ENCODE measurements at places on chromosomes 11 and 22. TPM values are rescaled to one million over a fixed set of nuclear protein-coding genes. Genes with fewer than 3 reads are reported as not detected.

DNA sequence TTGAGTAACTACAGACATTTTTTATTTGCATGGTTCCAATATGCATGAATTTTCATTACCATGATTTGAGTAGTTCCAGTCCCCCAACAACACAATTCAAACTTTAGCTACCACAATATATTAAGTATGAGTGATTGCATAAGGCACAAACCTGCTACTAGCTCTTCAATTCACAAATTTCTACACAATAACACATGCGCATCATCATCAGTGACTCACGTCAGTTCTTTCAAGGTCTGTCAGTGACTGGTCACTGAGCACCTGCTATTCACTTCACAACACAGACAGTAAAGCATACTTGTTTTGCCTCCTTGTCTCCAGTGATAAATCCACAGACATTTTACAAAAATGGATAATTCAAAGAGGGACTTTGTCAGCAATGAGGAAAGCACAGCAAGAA lies 435.1 kb upstream of the CCDC90B start:
- no peak for DNase-seq

The LRRC51 gene
- 1.5 TPM for total RNA-seq

DNA sequence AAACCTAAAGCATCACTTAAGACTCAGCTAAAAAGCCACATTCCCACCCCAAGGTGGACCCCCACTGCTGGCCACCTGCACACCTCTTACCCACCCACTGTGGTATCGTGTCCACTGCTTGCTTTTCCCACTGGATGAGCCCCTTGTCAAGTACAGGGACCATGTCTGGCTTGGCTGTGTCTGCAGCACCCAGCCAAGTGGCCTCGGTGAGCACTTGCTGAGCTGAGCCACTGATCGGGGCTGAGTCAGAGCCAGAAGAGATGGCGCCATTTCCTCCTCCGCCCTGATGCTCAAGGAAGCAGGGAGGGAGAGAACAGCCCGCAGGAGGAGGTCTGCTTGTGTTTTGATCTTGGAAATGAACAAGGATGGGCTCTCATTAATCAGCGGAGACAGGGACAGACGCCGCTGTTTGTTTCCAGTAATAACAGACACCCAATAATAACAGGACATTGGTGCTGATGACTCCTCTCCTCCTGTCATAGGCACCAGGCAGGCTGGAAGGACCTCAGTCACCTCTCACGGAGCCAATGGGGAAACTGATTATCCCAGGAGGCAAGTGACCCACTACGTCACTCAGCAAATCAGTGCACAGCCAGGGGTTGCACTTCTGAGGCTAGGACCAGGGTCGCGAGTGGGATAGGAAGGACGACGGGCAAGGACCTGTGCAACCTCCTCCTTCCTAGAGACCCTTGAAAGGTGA lies 85.2 kb upstream of the RTL6 start:
- DNase-seq: no peak

DNA sequence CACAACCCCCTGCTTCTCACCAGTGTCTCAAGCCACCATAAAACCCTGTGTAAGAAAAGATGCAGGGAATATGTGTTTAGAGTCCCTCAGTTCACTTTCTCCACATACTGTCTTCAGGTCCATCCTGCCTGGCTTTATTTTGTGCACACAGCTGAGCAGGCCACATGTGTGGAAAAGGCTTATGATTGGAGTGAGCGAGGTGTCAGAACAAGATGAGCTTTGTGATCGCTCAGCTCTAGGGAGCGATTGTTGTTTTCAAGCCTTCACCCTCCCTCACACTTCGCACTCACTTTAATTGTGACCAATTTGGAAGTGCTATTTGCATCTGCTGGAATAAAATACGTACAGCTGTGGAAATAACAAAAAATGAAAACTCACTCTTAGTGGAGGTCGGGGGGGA lies 931.1 kb upstream of the TENM4 start:
- no peak for DNase-seq

DNA sequence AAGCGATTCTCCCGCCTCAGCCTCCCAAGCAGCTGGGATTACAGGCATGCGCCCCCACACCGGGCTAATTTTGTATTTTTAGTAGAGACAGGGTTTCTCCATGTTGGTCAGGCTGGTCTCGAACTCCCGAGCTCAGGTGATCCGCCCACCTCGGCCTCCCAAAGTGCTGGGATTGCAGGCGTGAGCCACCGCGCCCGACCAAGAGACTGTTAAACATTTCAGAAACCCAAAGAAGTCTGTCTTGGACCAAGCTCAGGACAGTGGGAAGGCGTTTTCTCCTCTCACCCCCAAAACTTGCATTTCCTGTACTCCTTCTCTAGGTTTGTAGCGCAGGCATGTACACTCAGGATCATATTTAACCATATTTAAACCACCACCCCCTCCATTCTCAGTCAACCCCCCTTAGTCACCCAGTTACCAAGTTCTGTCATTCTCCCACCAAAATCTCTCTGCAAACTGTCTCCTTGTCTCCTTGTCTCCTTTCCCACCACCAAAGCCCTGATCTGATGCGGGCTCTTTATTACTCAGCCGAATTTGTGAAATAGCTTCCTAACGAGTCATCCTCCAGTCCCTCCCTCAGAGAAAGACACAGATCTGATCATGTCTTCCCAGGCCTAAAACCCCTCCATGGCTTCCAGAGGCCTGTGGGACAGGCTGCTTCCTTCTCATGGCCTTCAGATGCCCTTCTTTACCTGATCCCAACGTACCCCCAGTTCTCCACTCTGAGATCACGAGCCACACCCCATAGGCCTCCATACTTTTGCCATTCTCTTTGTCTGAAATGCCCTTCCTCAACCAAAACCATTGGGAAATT lies 29.0 kb upstream of the CREB3L1 start:
- no peak for DNase-seq

- DNase-seq: no peak
Observed at GRCh38 chr11:94647926-94648325, 80.8 kb downstream of the PIWIL4 start.

- no peak for DNase-seq
Observed at GRCh38 chr11:66637557-66638176, 836 bp upstream of the RBM4 start.

DNA sequence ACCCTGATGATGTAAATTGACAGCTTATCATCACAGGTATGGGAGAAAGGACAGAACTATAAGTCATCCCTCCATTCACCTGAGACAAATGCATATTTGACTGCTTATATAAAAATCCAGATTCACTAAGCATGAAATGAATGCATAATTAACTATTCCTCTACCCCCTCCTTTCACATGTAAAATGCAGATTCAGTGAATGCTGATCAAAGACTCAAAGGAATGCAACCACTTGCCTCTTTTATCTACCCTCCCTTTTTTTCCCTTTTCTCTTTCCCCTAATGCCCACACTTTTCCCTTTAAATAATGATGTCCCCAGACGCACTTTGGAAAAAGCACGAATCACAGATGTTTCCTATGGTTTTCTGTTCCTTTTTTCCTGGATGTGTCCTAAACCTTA lies 4.5 kb upstream of the PLAAT4 start:
- DNase-seq: no peak

DNA sequence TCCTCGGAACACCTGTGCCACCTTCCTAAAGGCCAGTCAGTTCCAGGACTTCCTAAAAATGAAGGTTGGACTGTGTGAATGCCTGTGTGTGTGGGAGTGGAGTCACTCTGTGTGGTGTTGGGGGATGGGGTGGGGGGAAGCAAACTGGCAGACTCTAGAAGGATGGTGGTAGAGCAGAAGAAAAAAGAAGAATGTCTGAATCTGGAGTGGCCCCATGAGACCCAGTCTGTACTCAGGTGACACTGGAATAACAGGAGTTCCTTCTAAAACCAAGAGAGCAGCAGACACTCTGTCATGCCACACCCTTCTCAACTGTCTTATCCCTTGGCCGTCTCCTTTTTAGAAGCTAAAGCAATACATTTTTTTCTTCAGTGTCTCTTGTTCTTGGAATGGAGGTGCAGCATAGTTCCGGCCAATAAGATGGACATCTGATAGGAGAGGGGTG lies 82.9 kb downstream of the MAML2 start:
- no peak for DNase-seq

- DNase-seq: peak; percentile 51
Observed at GRCh38 chr22:17774206-17774925, at the start of gene BID. BID (minus strand) TSS chr22:17774469; CDS start chr22:17750116, 24,353 bp downstream.

DNA sequence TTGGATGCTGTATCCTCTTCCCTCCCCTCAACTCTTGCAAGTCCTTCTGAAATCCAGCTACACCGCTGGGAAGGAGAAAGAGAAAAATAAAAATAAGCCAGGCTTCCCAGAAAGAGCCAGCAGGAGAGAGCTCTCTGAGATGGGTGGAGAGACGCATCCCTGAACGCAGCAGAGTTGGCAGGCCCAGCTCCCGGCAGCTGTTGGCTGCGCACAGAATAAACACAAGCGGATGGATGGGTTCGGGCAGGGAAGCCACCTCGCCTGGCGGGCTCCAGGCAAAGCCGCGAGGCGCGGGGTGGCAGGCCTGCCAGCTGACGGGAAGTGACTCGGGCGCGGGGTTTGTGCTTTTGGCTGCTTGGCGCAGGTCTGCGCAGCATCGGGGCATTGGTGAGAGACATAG lies 537.7 kb downstream of the MIAT start:
- no peak for DNase-seq

DNA sequence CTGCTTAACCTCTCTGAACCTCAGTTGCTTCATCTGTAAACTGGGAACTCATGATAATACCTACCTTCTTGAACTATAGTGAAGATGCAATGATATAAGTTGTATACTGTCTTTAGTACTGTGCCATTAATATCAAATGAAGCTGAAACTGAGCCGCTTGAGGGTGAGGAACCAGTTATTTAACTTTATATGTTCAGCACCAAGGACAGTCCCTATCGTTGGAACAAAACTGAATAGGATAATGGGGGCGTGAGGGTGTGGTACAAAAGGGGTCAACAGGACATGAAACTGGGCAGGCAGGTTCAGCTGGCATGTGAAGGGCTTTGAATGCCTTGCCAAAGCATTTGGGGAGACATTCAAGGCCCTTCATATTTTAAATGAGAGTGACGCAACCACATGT lies 112.6 kb downstream of the C11orf91 start:
- no peak for DNase-seq

DNA sequence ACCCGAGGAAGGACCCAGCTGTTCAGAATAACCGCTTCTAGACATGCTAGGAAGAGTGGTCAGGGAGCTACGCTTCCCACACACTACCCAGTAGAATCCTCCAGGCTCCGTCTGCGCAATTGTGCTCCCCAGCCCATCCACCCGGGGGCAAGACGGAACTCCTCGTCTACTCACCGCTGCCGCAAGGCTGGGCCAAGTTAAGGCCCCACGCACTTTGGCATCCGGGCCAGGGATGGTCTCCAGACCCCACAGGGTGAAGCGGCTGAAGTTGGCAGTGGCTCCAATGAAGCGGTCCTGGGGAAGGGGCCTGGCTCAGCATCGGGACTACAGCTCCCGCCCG lies 757 bp downstream of the RNASEH2C start:
- no peak for DNase-seq

DNA sequence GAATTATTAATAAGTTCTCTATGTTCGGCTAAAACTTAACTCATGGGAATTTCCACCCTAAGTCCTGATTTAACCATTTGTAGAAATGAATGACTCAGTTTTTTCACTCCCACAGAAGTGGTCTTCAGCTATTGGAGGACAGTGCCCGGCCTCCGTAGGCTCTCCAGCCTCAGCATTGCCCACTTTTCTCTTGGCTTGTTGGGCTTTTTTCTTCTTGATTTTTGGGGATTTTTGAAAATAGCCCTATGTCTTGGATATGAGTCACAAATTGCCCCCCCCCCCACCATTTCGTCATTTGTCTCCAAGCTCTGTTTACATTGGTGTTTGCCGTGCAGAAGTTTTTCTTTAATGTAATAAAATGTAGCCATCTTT lies 66.7 kb downstream of the PACS1 start:
- DNase-seq: no peak

GRCh38 chr11:68016161-68016903 lies 6.2 kb downstream of the ALDH3B1 start:
- no peak for DNase-seq

DNA sequence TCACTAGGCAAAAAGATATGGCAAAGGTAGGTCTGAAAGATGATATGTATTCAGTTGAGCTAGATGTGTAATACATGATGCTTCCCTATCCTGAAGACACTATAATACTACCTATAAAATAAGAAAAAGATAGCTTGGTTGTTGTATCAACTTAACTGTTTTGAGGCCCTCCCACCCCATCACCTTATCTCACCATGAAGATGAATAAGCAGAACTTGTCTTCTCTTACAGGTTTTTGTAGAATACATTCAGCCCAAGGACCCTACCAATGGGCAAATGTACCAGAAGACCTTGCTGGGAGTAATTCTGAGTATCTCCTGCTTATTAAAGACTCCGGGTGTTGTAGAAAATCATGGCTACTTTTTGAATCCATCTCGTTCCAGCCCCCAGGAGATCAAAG lies 13.9 kb downstream of the UBE4A start:
- no peak for DNase-seq

The MS4A7 gene
- total RNA-seq: 0.86 TPM

DNA sequence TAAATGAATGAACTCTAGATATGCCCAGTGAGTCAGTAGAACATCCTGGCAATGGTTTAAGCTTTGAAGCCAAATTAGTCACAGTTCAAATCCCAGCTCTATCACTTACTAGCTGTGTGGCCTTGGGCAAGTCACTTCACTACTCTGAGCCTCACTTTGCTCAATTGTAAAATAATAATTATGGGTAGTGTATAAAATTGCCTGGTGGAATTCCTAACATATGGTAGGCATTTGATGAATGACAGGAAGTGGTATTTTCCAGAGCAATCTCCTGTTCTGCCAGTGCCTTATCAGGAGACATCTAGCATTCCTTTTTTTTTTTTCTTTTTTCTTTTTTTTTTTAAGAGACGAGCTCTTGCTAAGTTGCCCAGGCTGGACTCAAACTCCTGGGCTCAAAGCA lies 13.0 kb downstream of the SCN4B start:
- DNase-seq: no peak

GRCh38 chr11:112219476-112220232 lies 6.6 kb upstream of the PTS start:
- peak; percentile 35 for DNase-seq

- no peak for DNase-seq
Observed at GRCh38 chr11:112477581-112478317, 217.1 kb upstream of the PLET1 start.

The JRKL gene
- 4.4 TPM for total RNA-seq

DNA sequence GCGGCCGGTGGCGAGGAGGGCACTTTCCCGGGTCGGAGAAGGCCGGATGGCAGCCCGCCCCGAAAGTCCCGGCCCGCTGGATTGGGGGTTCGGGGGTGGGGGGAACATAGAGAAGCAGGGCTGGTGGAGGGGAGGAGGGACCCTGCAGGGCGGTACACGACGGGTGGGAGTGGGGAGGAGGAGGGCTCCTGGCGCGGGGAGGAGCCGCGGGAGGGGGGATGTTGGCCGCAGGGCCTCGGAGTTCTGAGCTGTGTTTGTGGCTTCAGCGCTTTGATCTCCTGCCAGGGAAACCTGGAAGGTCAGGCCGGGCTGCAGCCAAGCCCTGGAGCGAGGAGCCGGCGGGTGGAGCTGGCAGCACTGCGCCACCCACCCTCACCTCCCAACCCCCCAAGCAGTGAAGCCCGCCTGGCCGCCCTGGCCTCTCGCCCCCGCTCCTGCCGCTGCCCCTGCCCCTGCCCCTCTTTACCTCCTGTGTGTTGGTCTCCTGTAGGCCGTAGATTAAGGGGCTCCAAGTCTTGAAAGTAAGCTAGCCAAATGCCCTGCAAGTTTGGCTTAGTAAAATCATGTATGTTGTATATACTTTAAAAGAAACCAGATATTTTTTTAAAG lies 30.9 kb downstream of the C22orf31 start:
- no peak for DNase-seq

The MYOD1 gene
- total RNA-seq: not detected
